Islet precursor cell (in vitro differentiated cells): ENCODE measurements at places on chromosomes 11 and 22.

- no peak for DNase-seq
These were observed 42.7 kb downstream of the CDKN1C start for GRCh38 chr11:2842876-2843275.

DNA sequence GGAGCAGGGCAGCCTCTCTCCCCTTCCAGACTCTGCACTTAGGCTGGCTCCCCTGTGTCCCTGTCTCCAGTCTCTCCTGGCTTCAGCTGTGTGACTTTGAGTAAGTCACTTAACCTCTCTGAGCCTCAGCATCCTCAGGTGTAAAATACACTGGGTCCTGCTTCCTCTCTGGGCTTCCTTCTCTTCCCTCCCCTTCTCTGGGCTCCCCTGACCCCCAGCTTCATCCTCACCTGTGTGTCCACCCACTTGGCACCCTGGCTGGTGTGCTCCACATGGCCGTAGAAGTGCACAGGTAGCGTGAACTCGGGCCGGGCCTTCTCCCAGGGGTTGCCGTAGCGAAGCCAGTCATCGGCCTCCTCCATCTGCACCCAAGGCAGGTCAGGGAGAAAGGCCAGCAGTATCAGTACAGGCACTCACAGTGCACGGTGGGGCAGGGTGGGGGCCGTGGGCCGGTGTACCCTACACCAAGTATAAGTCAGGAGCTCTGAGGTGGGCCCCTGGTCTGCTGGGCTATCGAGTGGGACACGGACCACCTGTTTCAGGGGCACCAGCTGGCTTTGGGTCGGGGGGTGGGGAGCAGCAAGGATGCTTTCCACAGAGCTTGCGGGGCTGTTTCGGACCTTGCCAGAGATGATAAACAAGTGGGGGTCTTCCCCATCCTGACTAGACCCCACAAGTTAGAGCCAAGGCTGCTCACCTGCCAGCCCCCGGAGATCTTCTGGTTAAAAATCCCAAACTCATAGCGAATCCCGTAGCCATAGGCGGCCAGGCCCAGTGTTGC lies 2.0 kb downstream of the PYGM start:
- peak; percentile 47 for DNase-seq

DNA sequence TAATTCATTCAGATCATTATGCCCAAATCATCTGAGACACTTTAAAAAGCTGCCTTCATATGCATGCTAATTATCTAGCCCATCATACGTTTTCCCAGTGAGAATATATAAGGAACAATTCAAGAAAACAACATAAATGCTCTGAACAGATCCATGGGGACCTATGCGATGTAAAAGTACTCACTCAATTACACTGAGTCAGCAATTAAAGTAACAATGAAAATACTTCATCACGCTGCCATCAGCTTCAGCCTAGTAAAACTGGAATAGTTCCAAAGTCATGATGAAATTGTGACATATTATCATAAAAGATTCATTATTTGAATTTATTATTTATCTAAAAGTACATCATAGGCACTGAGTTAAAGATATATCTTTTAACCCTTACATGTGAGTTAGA lies 3.7 kb upstream of the OR8K5 start:
- no peak for DNase-seq

- no peak for DNase-seq
These were observed 250.3 kb downstream of the TBC1D22A start for GRCh38 chr22:47012589-47013370.

DNA sequence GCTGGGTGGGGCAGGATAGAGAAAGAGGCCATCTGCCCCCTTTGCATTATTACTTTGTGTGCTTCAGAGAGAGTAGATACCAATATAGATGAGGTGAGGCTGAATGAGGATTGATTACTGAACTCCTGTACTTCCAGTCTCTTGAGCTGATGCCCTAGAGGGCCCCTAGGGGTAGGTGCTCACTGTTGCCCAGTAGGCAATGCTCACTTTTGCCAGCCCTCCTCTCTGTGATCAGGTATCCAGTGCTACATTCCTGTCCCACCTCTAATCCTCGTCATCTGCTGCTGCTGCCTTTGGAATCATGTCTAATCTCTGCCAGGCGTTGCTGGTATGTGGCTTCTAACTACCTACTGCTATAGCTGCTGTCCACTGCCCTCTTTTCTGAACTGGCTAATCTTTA lies 57.2 kb downstream of the CCDC83 start:
- DNase-seq: no peak
